MCF 10A (cell line): ENCODE measurements at places on chromosomes 1 and 21.
A peak's percentile ranks its signal among the peaks of the same experiment; 100 is the strongest.

DNA sequence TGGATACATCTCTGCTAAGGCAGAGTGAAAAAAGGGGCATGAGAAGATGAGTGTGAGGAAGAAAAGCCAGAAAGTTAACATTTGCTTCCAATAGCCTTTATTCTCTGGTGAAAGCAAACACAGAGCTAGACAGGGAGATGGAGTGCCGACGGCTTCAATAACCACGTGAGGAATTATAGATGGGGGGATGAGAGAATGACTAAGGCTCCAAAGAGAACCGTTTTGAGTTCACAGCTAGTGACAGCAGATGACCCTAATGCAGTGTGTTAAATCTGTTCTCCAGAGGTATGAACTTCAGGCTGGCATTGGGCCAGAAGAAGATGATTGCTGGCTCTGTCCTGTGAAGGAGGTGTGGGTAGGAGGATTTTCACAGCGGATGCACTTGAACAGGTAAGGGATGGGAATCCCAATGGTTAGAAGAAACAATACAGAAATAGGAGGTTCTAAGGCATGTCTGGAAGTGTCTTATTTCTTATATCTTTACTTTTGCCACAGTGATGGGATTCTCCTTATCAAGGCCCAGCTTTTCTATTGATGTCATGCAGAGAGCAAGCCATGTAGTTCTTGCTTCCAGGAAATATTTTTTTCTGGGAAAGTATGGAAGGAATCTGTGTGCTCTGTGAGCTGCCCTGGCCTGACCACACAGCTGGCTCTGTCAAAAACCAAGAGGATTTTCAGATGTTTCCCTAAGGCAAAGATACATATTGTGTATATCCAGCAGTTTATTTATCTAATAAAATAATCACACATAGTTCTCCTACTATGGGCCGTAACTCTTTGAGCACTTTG, 573.8 kb downstream of the LTN1 start:
- DNase-seq = no peak

- DNase-seq = peak; percentile 48
Measured at GRCh38 chr1:90579212-90579802, 137.8 kb downstream of the BARHL2 start.

GRCh38 chr1:152052606-152053005, 15.8 kb upstream of the S100A11 start:
- peak; percentile 93 for DNase-seq

- DNase-seq = no peak
Measured at GRCh38 chr21:29501451-29501850, 202.7 kb downstream of the BACH1 start.

GRCh38 chr1:55447488-55447887, 232.3 kb upstream of the USP24 start:
- DNase-seq = peak; percentile 45

DNA sequence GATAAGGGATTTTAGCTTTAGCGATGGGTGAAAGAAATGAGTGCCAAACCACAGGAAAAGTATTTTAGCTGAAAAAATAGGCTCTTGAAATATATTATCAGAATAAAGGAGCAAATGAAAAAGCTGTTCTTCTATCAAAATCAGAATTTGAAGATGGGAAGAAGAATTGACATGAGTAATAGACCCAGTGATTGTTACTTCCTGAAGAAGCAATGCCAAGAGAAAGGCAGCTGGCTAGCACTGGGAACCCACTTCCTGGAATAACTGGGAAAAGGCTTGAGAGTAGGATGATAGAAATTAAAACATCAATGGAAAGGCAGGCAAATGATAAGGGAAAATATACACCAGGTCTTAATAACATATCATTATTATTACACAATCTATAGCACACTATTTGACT, 29.9 kb upstream of the LYPLAL1 start:
- DNase-seq = no peak

DNA sequence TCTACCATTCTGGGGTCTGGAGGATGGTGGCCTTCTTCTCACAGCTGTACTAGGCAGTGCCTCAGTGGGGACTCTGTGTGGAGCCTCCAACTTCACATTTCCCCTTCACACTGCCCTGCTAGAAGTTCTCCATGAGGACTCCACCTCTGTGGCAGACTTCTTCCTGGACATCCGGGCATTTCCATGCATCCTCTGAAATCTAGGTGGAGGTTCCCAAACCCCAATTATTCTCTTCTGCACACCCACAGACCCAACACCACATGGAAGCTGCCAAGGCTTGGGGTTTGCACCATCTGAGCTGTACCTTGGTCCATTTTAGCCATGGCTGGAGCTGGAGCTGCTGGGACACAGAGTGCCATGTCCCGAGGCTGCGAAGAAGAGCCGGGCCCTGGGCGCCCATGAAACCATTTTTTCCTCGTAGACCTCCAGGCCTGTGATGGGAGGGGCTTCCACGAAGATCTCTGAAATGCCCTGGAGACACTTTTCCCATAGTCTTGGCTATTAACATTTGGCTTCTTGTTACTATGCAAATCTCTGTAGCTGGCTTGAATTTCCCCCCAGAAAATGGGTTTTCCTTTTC, 170.5 kb downstream of the FOXD2 start:
- DNase-seq = no peak
